Activated CD4-positive, alpha-beta T cell treated with anti-CD3 and anti-CD28 coated beads for 1 hour (primary cell): ENCODE measurements at places on chromosomes 5 and 9.
A peak's percentile ranks its signal among the peaks of the same experiment; 100 is the strongest.

- DNase-seq, result peak; percentile 25
These were observed 594 bp downstream of the FAM120A start for GRCh38 chr9:93451849-93452709.

GRCh38 chr9:26243029-26243697 lies 564.9 kb upstream of the TUSC1 start:
- no peak for DNase-seq

- no peak for DNase-seq
These were observed 46.3 kb downstream of the SMIM15 start for GRCh38 chr5:61115968-61116367.

DNA sequence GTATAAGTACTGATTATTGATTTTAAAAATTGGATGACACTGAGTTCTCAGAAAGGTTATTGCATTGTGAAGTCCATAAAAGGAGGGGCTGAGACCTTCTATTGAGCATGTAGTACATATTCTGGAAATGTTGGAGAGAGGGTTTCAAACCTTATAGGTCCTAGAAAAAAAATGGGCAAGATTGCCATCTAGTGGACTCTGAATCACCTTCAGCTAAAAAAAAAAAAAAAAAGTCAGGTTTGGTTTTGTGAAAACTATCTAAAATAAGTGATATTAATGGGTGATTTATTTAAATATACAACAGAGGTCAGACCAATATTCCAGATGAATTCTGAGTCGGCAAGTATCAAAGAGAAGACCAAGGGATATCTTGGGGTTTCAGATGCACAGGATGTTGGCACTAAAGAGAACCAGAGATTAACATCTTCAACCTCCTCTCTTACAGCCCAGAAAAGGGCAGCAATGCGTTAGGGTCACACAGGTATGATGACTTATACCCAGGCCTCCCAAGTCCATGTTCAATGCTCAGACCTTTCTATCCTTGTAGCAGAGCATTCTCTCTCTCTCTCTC lies 109.8 kb upstream of the NMUR2 start:
- DNase-seq, result no peak

- DNase-seq, result no peak
These were observed 271.0 kb downstream of the DNAH5 start for GRCh38 chr5:13673511-13673910.

DNA sequence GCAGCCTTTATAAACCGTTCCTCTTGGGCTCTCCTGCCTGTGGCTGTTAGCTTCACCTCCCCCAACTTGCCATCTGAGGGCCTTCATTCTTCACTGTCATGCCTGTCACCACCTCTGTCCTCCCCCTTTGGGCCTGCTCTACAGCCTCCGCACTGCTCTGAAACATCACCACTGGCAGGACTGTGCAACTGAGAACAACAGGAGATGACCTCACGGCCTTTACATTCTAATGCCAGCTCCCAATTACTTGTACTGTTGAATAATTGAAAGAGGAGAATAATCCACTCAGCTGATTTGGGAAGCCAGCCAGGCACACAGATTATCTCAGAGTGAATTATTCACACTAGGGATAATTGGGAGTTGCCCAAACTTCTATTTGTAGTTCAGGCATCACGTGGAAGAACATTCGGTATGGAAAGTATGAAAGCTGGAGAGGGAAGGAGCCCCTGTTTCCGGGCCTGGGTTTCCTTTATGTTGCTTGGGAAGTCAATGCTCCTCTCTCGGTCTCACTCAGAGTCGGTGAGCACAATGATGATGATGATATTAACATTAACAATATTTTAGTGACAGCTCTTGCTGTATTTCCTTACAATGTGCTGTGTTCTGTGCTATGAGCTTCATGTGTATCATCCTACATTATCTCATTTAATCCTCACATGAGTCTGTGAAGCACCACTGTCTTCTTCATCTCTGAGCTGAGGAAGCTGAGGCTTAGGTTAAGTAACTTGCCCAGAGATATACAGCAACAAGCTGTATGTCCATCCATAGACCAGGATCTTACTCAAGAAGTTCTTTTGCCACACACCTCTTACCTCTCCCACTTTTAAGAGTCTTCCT lies 99.3 kb upstream of the LRRTM2 start:
- DNase-seq, result no peak
